ENCODE measurements at places on chromosomes 5 and 9. TPM values are rescaled to one million over a fixed set of nuclear protein-coding genes. Genes with fewer than 3 reads are reported as not detected.
A peak's percentile ranks its signal among the peaks of the same experiment; 100 is the strongest.

DNA sequence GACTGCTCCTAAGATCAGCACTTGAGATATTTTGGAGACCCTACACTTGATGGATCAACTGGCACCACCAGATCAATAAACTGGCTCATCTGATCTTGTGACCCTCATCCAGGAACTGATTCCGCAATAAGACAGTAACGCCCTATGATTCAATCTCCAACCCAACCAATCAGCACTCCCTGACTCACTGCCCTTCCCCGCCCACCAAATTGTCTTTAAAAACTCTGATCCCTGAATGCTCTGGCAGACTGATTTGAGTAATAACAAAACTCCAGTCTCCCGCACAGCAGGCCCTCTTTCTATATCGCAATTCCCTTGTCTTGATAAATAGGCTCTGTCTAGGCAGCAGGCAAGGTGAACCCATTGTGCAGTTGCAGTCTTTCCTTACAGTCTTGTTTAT, 677.0 kb downstream of the LRRC70 start:
- no peak for ATAC-seq

DDX4 gene
- total RNA-seq: not detected

DNA sequence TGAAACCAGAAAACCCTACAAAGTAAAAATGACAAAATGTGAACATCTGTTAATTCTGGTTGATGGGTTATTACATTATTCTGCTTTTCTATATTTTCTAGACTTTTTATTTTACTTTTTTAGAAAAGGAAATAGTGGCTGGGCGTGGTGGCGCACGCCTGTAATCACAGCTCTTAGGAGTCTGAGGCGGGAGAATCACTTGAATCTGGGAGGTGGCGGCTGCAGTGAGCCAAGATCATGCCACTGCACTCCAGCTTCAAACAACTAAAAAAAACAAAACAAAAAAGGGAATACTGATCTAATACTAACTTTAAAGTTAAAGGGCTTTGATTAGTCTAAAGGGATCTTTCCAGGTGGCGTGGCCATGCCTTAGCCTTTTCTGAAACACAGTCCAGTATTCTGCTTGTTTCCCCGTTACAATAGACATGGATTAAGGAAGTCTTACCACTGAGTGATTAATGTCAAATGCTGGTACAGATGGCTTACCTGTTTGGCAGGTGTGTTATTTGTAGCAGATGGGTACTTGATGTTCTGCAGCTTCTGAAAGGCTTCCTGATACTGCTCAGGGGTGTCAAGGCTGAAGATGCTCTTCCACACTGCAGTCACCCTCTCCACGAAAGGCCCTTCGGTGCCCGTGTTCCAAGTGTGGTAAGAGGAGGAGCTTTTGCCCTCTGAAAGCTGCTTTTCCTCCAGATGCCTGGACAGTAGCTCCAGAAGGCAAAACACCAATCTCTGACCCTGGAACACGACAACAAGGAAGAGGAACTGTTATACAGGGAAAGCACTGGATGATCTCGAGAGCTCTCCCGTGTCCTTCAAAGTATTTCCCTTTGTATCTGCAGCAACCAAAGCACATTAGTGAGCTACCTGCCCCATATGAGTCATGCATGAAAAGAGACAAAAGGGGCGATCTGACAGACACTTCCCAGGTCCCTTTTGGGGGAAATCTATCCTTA, 37.5 kb downstream of the CNOT8 start:
- ATAC-seq: peak; percentile 94

DNA sequence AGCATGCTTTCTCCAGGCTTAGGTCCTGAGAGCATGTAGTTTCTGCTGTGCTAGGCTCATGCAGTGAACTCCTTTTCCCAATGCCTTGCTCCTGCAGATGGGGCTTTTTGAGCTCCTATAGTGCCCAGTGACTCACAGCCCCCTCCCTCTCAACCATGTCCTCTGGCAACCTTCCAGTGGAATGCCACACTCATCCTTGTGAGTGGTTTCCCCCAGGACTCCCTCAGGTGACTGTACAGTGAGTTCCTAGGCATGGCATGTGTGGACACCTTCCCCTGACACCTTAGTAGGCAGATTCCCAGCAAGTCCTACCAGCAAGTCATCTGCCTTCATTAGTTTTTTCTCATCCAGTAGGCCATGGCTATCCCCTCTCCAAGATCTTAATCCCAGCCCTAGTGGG, 72.4 kb upstream of the CXCL14 start:
- ATAC-seq: peak; percentile 91

ZBTB34 gene
- 2.5 TPM for total RNA-seq

DNA sequence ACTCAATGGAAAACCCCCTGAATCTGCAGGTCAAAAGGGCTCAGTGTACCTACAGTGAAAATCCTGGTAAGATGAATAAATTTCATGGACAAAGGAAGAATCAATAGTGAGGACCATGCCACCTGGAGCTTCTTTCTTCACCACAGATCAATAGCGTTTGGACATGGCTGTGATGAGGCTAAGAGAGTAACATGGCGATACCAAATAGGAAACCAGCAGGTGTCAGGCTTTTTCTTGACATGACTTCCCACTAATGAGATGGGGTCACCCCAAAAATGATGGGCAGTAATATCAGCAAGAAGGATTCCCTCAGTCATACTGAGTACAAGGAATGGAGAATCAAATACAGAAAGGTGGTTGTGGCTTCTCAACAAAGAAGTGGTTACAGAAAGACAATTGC, 208.5 kb upstream of the PLPPR1 start:
- no peak for ATAC-seq

DNA sequence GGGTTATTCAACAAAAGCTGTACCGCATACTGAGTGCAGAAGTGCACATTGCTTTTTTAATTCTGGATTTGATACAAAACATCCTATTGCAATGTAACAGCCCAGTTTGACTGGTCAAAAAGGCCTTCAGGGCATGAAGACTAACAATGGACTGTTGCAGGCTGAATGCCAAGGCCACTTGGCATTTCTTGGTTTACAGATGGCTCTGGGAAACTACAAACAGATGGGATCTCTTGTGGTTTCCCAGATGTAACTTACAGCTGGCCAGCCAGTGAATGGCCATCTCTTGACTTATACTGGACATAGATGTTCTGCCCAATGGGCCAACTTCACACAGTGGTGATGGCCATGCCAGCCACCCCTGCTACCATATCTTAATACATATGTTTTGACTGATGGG, 36.8 kb downstream of the UGT3A2 start:
- no peak for ATAC-seq

DNA sequence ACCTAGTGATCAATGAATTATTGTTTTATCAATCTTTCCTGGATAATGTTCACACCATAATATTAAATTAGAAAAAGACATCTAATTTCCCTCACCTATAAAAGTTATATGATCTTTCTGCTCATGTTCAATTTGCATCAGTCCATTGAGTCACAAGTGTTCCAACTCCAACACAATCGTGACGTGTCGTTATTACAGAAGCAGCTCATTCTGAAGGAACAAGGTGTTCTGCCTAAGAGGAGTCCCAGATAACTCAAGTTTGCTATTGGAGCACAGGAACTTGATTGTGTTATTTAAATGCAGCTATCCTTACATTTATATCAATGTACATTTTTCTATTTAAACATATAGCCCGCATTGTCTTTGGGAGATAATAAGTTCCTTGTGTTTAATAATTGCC, 30.6 kb downstream of the ATPSCKMT start:
- no peak for ATAC-seq

SH2D3C gene
- 1.9 TPM for total RNA-seq

- ATAC-seq: no peak
Measured at GRCh38 chr5:10797261-10797660, 36.2 kb upstream of the DAP start.

- peak; percentile 65 for ATAC-seq
Measured at GRCh38 chr9:5850724-5851122, 17.8 kb upstream of the ERMP1 start.

GABBR2 gene
- total RNA-seq: not detected

DAPK1 gene
- 5.4 TPM for total RNA-seq

GRIA1 gene
- not detected for total RNA-seq

NINJ1 gene
- 16.9 TPM for total RNA-seq

GRCh38 chr9:35604578-35605350, at the start of gene TESK1:
Gene TESK1, plus strand, starts transcription at chr9:35605262. Its CDS starts 358 bp downstream, at chr9:35605620.
- peak; percentile 62 for ATAC-seq

DNA sequence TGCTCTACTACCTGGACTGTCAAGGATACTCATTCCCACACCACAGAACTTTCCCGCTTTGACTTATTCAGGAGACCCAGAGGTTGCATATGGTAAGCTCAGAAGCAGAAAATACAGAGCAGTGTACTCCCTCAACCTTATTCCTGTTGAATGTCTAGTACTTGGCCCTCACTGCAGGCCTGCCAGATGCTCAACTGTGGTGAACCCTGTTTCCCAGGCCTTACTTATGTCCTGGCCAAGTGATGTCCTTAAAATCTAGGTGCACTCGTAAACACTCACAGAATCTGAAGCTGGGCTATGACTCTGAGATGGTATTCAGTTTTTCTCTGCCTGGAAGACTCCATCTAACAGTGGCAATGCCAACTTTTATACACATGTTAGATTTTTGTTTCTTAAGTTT, 21.0 kb downstream of the DIAPH1 start:
- no peak for ATAC-seq

DNA sequence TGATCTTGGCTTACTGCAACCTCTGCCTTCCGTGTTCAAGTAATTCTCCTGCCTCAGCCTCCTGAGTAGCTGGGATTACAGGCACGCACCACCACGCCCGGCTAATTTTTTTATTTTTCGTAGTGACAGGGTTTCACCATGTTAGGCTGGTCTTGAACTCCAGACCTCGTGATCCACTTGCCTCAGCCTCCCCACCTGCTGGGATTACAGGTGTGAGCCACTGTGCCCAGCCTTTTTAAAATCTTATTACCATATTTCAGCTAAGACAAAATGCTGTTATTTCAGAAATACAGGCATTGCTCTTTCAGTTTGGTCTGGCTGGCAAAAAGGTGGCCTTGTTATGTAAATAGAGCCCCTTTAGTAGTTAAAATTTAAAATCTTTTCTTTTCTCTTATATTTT, 46.9 kb upstream of the GLDC start:
- no peak for ATAC-seq

GRCh38 chr5:91179018-91179417, 204.1 kb downstream of the ARRDC3 start:
- ATAC-seq: no peak

GRCh38 chr5:138942861-138943260, 67.7 kb upstream of the LRRTM2 start:
- ATAC-seq: no peak

SARDH gene
- 0.12 TPM for total RNA-seq

GRCh38 chr5:95393279-95393678, 2.1 kb downstream of the FAM81B start:
- ATAC-seq: no peak

LRRC19 gene
- total RNA-seq: 0.08 TPM

GRCh38 chr5:122704247-122705036, 70.4 kb upstream of the SNX2 start:
- peak; percentile 63 for ATAC-seq

URM1 gene
- total RNA-seq: 38.5 TPM

DNA sequence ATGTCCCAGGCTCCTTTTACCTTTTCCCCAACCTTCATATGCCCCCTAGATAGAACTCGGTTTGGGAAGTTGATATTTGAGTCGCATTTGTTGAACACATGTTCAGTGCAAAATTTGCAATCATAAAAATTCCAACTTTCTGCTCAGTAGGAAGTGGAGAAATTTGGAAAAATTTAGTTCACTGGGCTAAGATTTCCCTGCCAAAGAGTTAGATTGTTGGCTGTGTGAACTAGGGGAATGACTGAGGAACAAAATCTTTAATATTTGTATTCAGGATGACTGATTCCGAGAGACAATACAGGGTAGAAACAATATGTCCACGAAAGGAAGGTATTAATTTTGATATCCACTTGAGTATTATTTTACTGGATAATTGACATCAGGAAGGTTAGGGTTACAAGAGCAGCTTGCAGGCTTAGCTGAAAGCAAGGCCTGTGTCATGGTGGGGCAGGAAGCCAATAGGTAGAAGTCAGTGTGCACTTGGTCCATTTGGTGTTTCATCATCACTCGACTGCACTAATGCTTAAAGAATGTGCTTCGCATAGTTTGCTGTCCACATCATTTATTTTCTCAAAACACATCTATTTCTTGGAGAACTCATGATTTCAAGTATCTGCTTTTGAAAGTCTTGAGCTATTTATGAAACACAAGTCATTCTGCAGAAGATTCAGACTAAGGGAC, 59.4 kb upstream of the GNA14 start:
- peak; percentile 61 for ATAC-seq

GRCh38 chr9:132381966-132382541, 24.6 kb downstream of the TTF1 start:
- no peak for ATAC-seq

DNA sequence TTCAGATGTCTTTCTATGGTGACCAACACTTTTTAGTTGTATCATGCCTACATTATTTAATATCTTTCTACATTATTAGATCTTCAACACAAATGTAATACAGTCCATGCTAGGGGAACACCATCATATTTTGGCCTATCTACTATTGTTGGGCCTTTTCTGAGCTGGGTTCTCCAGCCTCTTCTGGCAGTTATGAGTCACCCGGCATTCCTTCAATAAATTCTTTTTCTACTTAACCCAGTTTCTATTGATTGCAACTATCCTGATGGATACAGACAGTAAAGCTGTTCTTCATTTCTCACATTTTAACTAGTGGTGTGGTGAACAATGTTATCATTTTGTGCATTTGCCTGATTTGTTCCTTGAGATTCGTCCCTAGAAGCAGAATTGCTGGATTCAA, 529.3 kb downstream of the BNC2 start:
- no peak for ATAC-seq

- ATAC-seq: no peak
Measured at GRCh38 chr9:130421154-130421801, 23.5 kb upstream of the ASS1 start.

IRX1 gene
- total RNA-seq: 1.1 TPM

TRIM14 gene
- total RNA-seq: 31.0 TPM

DNA sequence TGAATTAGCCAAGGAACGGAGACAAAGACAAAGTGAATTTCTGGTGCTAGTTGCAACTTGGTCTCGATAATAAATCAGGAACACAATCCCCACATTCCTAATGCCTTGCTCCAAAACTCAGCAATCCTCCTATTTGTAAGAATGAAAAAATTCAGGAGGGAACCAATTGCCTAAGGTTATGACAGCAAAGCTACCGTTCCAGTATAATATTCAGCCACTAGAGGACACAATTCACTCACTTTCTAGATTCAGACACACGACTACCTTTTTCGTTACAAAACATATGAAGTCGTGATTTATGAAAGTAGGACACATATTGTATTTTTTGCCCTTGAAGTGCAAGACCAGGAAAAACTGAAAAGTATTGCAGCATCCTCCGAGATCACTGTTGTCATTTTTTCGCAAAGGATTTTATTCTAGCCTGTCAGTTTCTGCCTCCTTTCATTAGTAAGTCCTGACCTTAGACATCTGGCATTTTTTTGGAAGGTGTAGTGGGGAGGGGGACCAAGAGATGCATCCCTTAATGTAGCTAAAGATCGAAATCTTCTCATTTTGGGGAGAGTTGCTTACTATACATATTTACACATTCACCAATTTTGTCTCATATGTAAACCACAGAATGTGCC, 133.1 kb downstream of the DOCK8 start:
- ATAC-seq: peak; percentile 33

RNF183 gene
- total RNA-seq: 4.2 TPM

FOXI1 gene
- 0.16 TPM for total RNA-seq

GRCh38 chr9:75935591-75935990, 45.1 kb downstream of the PCSK5 start:
- ATAC-seq: peak; percentile 56

Data from esophagus mucosa (tissue), 1 donor.